Right ventricle myocardium superior (tissue), 1 donor: ENCODE measurements at places on chromosomes 11 and 22. TPM values are rescaled to one million over a fixed set of nuclear protein-coding genes. Genes with fewer than 3 reads are reported as not detected.

Gene TNNI2
- not detected for total RNA-seq

Gene C1QTNF6
- 1.5 TPM for total RNA-seq

Gene CTSW
- 0.73 TPM for total RNA-seq

Gene CRYBB3
- not detected for total RNA-seq

Gene PLAAT5
- 4.0 TPM for total RNA-seq

Gene OR6Q1
- not detected for total RNA-seq

Gene SLN
- total RNA-seq: 24.8 TPM

Gene OR6T1
- not detected for total RNA-seq

Gene CHEK2
- 2.4 TPM for total RNA-seq

Gene NDUFS3
- total RNA-seq: 350 TPM

Gene TTC36
- total RNA-seq: 0.30 TPM

Gene SDHAF2
- 33.7 TPM for total RNA-seq
